Coronary artery (tissue), 2 donors: ENCODE measurements at places on chromosomes 7 and 10.

GRCh38 chr10:30384701-30385201 is 35.7 kb upstream of the MTPAP start:
- no peak for DNase-seq

DNA sequence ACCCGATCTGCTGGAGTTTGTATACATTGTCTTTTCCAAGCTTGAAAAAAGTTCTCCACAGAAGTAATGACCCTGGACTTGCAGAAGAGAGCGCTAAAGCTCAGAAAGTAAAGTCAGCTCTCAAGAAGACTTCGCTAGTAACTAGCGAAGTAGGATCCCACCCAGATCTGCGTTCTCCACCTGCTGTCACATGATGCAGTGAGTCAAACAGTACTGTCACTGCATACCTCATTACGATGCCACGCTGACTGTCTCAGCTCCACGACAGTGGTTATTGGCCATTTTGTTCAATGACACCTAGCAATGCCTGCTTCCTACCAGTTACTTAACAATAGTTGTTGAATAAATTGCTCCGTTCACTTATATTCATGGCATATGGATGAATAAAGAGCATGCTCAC is 29.7 kb upstream of the SEC61G start:
- no peak for DNase-seq

DNA sequence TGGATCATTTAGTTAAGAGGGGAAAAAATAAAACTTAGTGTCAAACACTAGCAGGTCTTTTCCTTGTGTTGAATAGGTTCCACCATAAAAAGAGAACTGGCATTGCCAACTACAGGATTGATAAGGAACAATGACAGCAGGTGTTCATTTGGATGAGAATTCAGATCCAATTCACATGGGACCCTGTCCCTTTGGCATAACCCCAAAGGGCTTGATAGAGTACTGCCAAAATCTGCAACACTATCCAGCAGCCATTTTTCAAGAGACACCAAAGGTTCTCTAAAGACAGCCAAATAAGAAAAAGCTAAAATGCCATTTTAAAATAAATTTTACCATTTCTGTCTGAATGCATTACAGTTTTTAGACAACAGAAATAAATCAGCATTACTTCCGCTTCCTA is 422.3 kb downstream of the DGKB start:
- DNase-seq: no peak

DNA sequence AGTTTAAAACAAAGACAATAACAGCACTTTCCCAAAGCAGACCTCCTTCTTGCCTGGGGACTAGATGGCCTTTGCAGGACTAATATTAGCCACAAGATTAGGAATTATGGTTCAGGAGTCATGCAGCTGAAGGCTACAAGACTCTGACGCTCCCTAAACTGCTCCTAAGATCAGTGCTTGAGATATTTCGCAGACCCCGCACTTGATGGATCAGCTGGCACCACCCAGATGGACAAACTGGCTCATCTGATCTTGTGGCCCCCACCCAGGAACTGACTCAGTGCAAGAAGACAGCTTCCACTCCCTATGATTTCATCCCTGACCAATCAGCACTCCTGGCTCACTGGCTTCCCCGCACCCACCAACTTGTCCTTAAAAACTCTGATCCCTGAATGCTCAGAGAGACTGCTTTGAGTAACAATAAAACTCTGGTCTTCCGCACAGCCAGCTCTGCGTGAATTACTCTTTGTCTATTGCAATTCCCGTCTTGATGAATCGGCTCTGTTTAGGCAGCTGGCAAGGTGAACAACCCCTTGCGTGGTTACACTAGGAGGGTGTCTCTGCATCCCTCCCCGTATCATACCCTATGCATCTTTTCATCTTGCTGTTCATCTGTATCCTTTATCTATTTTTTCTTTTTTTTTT is 26.9 kb upstream of the NRBF2 start:
- no peak for DNase-seq
